Psoas muscle (tissue), 8 donors: ENCODE measurements at places on chromosomes 6 and 20. TPM values are rescaled to one million over a fixed set of nuclear protein-coding genes. Genes with fewer than 3 reads are reported as not detected.
A peak's percentile ranks its signal among the peaks of the same experiment; 100 is the strongest.

- DNase-seq: no peak
- H3K27me3 ChIP-seq: no peaks in the 10 kb centered on the region
- H3K27ac ChIP-seq: no peak overlapping the region
- H3K4me1 ChIP-seq: peaks cover 4% of the 10 kb centered on the region
Measured at GRCh38 chr6:63348836-63349235, 29.1 kb upstream of the LGSN start.

DNA sequence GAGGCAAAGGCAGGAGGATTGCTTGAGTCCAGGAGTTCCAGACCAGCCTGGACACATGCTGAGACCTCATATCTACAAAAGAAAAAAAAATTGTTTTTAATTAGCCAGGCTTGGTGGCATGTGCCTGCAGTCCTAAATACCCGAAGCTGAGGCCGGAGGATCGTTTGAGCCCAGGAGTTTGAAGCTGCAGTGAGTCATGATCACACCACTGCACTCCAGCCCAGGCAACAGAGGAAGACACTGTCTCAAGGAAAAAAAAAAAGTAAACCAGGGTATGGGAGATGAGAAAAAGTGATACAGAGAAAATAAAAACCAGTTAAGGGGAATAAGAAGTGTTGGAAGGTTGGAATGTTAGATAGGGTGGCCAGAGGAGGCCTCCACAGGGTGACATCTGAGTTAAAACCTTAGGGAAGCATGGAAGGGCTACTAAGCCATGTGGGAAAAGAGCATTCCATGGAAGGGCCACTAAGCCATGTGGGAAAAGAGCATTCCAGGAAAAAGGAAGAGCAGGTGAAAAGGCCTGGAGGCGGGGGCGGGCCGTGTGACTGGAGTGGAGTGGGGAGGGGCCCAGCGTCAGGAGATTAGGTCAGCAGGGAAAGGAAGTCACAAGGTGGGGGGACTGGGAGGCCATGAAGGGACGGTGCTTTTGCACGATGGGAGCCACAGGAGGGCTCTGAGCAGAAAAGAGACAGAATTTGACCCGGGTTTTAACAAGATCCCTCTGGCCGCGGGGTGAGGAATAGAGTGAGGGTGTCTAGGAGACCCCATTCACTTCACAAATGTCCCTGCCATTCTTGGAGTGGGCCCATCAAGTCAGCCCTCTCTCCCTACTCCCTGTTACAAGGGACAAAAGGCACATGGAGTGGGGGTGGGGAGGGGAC lies 18.3 kb downstream of the CPNE5 start:
- H3K4me3 ChIP-seq: no peak overlapping the region
- peaks cover 3% of the 10 kb centered on the region for H3K4me1 ChIP-seq
- no peak for DNase-seq
- no peaks in the 10 kb centered on the region for H3K36me3 ChIP-seq

GRCh38 chr6:125910527-125910926 lies 46.0 kb upstream of the HINT3 start:
- H3K4me1 ChIP-seq: no peaks in the 10 kb centered on the region
- no peak overlapping the region for H3K4me3 ChIP-seq
- H3K36me3 ChIP-seq: peaks cover 21% of the 10 kb centered on the region
- no peak for DNase-seq
- no peak overlapping the region for H3K27ac ChIP-seq
- H3K27me3 ChIP-seq: no peaks in the 10 kb centered on the region

DNA sequence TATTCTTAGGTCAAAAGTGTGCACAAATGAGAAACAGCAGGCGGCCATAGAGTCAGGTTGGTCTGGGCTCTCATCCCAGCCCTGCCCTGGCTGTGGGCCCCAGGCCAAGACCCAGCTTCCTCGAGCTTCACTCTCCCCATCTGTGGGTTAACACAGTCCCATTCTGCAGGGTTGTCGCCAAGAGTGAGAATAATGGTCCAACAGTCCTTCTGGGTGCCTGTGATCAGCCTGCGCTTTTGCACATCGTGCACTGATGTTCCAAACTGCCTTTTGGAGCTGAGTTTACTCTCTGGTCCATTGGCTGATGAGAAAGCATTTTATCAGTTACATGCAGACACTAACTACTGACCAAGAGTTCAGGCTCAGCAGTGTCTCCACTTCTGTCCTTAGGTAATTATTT lies 82.6 kb downstream of the INSM1 start:
- H3K4me3 ChIP-seq: no peak overlapping the region
- DNase-seq: no peak
- no peaks in the 10 kb centered on the region for H3K36me3 ChIP-seq
- H3K27ac ChIP-seq: no peak overlapping the region

DNA sequence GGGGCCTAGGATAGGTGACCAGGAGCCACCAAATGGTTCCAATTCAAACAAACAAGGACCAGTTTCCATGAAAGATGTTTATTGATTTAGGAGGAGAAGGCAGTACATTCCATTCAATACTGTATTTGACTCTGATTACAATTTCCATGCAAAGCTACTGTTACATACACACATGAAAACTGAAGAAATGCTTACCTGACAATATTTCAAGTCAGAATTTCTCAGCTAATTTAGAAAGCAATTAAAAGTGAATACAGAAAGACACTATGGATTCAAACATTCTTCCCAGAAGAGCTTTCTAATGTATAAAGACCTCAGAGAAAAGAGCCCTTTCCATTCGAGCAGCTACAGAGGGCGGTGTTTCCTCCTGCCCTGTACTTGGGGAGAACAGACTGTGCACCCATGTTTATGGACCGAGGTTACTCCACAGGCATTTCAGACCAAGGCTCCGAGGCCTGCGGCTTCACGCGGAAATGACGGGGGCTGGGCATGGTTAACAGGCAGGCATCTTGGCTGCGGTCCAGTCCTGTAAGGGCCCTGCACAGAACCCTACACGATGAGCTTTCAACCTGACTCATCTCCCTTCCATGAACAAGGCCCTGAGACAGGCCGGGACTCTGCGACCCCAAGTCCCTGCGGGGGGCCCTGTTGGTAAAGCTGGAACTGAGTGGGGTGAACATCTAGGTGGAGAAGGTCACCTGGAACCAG lies 25.7 kb upstream of the TCFL5 start:
- no peak overlapping the region for H3K4me3 ChIP-seq
- peaks cover 14% of the 10 kb centered on the region for H3K36me3 ChIP-seq

- no peak for DNase-seq
- H3K27me3 ChIP-seq: peaks cover 50% of the 10 kb centered on the region
- H3K27ac ChIP-seq: no peak overlapping the region
- H3K4me3 ChIP-seq: peak overlapping the region; percentile 15
- H3K36me3 ChIP-seq: no peaks in the 10 kb centered on the region
Measured at GRCh38 chr6:1382883-1383728, 6.3 kb upstream of the FOXF2 start.

- H3K36me3 ChIP-seq: no peaks in the 10 kb centered on the region
- H3K27me3 ChIP-seq: peaks cover 4% of the 10 kb centered on the region
- H3K4me3 ChIP-seq: no peak overlapping the region
- H3K27ac ChIP-seq: no peak overlapping the region
Measured at GRCh38 chr20:47024461-47024937, 129.9 kb downstream of the EYA2 start.

GRCh38 chr6:22800451-22800850 lies 231.1 kb downstream of the HDGFL1 start:
- no peak for DNase-seq
- no peak overlapping the region for H3K4me3 ChIP-seq
- no peak overlapping the region for H3K27ac ChIP-seq
- no peaks in the 10 kb centered on the region for H3K36me3 ChIP-seq

GRCh38 chr6:166777096-166777630 lies 150.1 kb upstream of the RPS6KA2 start:
- no peaks in the 10 kb centered on the region for H3K4me1 ChIP-seq
- H3K27ac ChIP-seq: no peak overlapping the region
- H3K36me3 ChIP-seq: no peaks in the 10 kb centered on the region
- H3K4me3 ChIP-seq: no peak overlapping the region

GRCh38 chr6:149474108-149474935 lies 10.5 kb downstream of the ZC3H12D start:
- H3K4me3 ChIP-seq: no peak overlapping the region
- peaks cover 6% of the 10 kb centered on the region for H3K27me3 ChIP-seq
- H3K36me3 ChIP-seq: no peaks in the 10 kb centered on the region
- no peak overlapping the region for H3K27ac ChIP-seq
- H3K4me1 ChIP-seq: no peaks in the 10 kb centered on the region

GRCh38 chr6:158233214-158233795 lies 65.2 kb downstream of the GTF2H5 start:
- no peaks in the 10 kb centered on the region for H3K36me3 ChIP-seq
- peak overlapping the region; percentile 84 for H3K4me3 ChIP-seq
- peaks cover 25% of the 10 kb centered on the region for H3K4me1 ChIP-seq
- no peaks in the 10 kb centered on the region for H3K27me3 ChIP-seq

- no peaks in the 10 kb centered on the region for H3K4me1 ChIP-seq
- no peak overlapping the region for H3K27ac ChIP-seq
- no peak overlapping the region for H3K4me3 ChIP-seq
- peaks cover 4% of the 10 kb centered on the region for H3K27me3 ChIP-seq
Measured at GRCh38 chr6:6518631-6519427, 69.7 kb upstream of the LY86 start.

- no peaks in the 10 kb centered on the region for H3K27me3 ChIP-seq
- peak overlapping the region; percentile 71 for H3K27ac ChIP-seq
- H3K36me3 ChIP-seq: peaks cover 2% of the 10 kb centered on the region
- no peak for DNase-seq
- no peak overlapping the region for H3K4me3 ChIP-seq
- H3K4me1 ChIP-seq: peaks cover 64% of the 10 kb centered on the region
Measured at GRCh38 chr20:41174373-41174772, 37.0 kb downstream of the PLCG1 start.

DNA sequence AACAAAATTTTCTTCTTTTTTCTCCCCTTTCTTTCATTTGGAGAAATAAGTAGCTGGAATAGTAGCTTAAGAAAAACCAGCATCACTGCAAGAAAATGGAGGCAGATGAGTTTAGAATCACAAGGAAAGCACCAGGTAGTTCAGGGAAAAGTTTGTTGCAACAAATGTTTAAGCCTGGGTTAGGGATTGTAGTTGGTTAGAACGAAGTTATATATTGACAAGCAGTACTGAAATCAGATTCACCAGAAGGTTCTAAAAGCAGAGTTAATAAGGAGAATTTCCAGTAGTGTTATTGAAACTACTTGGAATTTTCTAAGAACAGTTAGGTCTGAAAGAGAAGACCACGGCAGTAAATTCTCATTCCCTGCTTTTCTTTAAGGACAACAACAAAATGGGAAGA lies 70.2 kb downstream of the BMP2 start:
- no peak overlapping the region for H3K4me3 ChIP-seq
- H3K27me3 ChIP-seq: no peaks in the 10 kb centered on the region
- no peak overlapping the region for H3K27ac ChIP-seq
- no peaks in the 10 kb centered on the region for H3K4me1 ChIP-seq
- DNase-seq: no peak
- H3K36me3 ChIP-seq: no peaks in the 10 kb centered on the region

GRCh38 chr6:16947375-16948015 lies 154.4 kb upstream of the STMND1 start:
- H3K4me3 ChIP-seq: no peak overlapping the region
- DNase-seq: no peak
- peak overlapping the region; percentile 72 for H3K27ac ChIP-seq
- H3K36me3 ChIP-seq: no peaks in the 10 kb centered on the region
- peaks cover 17% of the 10 kb centered on the region for H3K4me1 ChIP-seq
- H3K27me3 ChIP-seq: no peaks in the 10 kb centered on the region

DNA sequence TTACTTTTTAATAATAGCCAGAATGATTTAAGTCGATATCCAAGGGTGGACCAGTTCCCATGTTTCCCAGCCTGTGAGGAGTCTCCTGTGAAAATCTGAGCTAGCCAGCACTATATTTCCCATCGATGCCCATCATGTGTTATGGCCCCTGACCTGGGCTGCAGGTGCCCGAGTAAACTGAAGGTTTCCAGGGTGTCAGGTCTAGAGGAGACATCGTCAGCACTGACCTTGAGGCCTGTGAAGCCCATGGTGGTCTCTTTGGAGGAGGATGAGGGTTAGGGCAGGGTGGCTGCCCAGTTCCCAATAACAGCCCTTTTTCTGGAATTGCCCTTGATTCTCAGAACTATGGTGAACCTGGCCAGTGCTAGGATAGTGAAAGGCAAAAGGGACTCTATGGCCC lies 63.0 kb upstream of the TOP1 start:
- DNase-seq: no peak
- no peak overlapping the region for H3K27ac ChIP-seq
- H3K4me3 ChIP-seq: no peak overlapping the region
- no peaks in the 10 kb centered on the region for H3K4me1 ChIP-seq
- H3K36me3 ChIP-seq: no peaks in the 10 kb centered on the region

- no peaks in the 10 kb centered on the region for H3K36me3 ChIP-seq
- no peak for DNase-seq
- no peaks in the 10 kb centered on the region for H3K27me3 ChIP-seq
Measured at GRCh38 chr20:17712708-17713107, 12.9 kb downstream of the BANF2 start.

DNA sequence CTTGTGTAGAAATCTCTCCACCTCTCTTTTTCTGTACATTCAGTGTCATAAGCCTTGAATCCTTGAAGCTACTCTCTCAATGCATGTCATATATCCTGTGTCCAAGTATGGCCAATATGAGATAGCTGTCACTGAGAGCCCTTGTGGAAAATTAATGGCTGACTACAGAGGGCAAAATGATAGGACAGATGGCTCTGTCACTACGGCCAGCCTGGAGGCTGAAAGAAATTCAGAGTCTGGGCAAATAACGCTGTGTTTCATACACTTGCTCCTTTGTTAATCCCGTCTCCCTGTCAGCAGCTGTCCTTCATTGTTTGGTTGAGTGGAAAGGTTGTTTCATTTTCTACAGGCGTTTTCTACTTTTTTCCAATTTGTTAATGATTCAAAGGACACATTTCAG lies 70.4 kb upstream of the VGLL2 start:
- H3K27ac ChIP-seq: no peak overlapping the region
- no peaks in the 10 kb centered on the region for H3K27me3 ChIP-seq
- H3K4me1 ChIP-seq: peaks cover 13% of the 10 kb centered on the region
- no peak overlapping the region for H3K4me3 ChIP-seq
- DNase-seq: no peak

GRCh38 chr6:88368071-88368787 lies 202.1 kb upstream of the CNR1 start:
- no peak overlapping the region for H3K4me3 ChIP-seq
- H3K27me3 ChIP-seq: no peaks in the 10 kb centered on the region
- no peaks in the 10 kb centered on the region for H3K36me3 ChIP-seq
- H3K4me1 ChIP-seq: no peaks in the 10 kb centered on the region

DNA sequence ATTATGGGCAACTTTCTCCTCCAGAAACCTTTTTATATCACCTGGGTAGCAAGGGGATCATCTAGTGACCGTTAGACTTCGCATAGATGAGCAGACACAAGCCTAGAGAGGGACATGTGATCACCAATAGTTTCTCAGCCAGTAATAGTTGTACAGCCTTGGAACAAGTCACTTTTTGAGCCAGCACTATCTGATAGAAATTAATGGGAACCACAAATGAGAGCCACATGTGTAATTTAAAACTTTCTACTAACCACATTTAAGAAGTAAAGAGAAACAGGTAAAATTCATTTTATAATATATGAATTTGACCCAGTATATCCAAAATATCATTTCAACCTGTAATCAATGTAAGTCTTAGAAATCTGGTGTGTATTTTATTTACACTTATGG lies 592 bp upstream of the CTNNBL1 start:
- no peak for DNase-seq
- peak overlapping the region; percentile 28 for H3K27ac ChIP-seq
- peaks cover 17% of the 10 kb centered on the region for H3K4me1 ChIP-seq
- no peaks in the 10 kb centered on the region for H3K27me3 ChIP-seq

Gene OR12D3
- not detected for total RNA-seq

Gene ECT2L
- total RNA-seq: not detected

Gene GPR6
- total RNA-seq: not detected

Gene TFAP2D
- total RNA-seq: not detected

Gene SIRPB1
- total RNA-seq: 3.6 TPM

Gene ZFAND3
- 162 TPM for total RNA-seq
